Neuronal stem cell (in vitro differentiated cells): ENCODE measurements at places on chromosomes 3 and 15.

- no peak for DNase-seq
Observed at GRCh38 chr3:27907929-27908328, 185.8 kb upstream of the EOMES start.

DNA sequence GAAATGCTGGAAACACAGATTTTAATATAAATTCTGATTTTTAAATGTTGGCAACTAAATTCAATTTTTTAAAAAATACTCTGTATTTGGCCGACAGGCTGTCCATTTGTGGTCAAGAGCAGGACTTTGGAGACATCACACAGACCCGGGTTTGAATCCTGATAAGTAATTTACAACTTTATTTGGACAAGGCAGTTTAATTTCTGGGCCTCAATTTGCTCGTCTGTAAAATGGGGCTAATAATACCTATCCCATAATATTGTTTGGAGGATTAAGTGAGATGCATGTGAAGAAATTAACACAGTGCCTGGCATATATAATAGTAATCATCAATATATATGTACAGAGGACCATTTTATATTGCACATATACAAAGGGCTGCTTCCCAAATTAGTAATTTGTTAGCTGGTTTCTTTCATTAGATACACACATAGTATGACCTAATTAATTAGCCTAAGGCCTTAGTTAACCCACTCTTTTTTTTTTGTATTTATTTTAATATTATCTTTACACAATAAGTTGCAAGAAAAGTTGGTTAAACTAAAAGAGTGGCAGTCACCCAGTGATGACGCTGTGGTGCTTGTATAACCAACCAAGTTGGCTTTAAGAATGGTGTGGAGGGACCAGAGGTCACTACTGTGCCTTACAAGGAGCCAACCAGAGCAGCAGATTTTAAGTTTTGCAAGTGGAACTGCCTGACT, 665 bp downstream of the PIGB start:
- no peak for DNase-seq

DNA sequence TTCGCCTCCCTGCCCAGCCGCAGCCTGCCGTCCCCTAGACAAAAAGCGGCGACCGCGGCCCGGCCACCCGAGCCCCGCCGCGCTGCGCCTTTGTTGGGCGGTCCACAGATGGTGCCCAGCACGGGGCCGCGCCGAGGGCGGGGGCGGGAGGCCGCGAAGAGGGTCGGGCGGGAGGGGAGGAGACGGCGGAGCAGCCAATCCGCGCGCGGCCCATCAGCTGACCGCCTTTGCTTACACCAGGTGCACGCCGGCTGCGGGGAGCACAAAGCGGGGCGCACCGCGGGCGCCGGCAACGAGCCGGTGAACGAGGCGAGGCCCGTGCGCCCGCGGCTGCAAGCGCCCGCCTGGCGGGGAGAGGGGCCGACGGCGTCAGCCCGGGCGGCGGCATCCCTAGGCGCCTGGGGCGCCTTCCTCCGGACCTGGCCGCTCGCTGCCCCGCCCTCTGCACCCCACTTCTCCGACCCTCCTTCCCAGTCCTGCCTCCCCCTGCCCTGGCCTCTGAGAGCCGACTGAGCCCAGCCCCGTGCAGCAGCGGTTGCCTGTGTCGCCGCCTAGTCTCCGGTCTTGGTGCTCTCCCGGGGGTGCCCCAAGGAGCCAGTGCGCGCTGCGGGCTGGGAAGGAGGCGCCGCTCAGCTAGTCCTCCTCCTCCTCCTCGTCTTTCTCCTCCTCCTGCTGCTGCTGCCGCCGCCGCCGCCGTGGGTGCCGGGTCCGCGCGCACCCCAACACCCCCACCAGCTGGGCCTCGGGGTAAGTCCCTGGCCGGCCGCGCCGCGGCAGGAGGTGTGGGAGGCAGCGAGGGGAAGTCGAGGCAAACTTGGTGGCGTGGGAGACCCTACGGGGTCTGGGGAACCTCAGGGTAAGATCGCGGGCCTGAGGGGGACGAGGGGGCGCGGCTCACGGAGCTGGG, at the start of gene LRRN1:
LRRN1 (plus strand) TSS at position 259 of the 907 bp plus-strand sequence. CDS start 45,211 bp downstream, outside the sequence.
- peak; percentile 90 for DNase-seq

DNA sequence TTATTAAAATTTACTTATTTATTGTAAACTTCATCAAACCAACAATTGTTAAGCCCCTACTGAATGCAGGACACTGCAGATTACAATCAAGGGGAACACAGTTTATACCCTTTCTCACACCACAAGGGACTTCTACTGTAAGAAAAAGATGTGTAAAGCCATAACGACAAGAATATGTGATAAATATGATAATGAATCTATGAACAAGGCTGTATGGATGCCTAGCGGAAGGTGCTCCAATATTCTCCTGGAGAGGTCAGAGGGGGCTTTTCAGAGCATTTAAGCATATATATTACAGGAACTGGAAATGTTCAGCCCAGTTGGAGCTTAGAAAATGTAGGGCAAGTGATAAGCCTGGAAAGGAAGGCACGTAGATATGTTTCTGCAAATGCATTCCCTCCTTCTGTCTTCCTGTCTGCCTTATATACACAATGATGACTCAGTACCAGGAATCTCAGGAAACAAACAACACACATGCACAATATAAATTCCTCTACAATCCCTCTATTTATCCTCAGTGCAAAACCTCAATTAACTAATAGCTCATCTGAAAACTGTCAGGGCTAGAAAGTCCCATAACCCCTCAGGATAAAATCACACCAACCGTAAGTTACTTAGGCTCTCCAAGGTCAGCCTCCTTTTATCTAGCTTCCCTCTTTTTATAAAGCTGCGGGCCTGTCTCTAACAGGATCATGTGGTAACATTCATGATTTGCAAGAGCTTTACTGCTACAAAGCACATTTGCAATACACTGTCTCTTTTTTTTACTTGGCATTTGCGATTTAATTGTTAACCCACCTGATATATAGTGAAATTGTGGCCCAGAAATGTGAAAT, 393.1 kb downstream of the LPP start:
- DNase-seq, result no peak
